ENCODE measurements at places on chromosomes 1 and 21. TPM values are rescaled to one million over a fixed set of nuclear protein-coding genes. Genes with fewer than 3 reads are reported as not detected.

GRCh38 chr1:19327736-19328135 is 15.6 kb downstream of the SLC66A1 start:
- DNase-seq = no peak

GRCh38 chr1:59133997-59134396 is 162.9 kb upstream of the FGGY start:
- DNase-seq = no peak

Gene TBX19
- 1.3 TPM for polyA plus RNA-seq

Gene ACTRT2
- polyA plus RNA-seq = not detected

Gene TDRD10
- 2.3 TPM for polyA plus RNA-seq

Gene OLIG2
- polyA plus RNA-seq = not detected

DNA sequence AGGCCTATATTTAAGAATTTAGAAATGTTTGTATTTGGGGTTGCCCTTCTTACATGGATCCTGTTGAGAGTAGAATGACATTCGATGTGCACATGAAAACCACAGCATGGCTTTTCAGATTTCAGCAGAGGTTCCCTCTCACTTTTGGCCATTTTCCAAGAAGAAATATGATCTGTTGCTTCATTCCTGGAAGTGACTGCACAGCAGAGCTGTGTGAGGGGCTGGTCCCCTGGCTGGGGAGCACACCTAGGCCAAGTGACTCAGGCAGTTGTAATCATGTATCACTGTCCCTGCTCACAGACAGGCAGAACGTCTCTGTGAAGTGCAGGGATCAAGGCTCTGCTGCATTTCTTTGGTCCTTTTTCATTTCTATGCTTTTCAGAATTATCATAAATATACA is 32.3 kb downstream of the AGT start:
- no peak for DNase-seq

- DNase-seq = no peak
These were observed 933 bp downstream of the C1orf35 start for GRCh38 chr1:228101994-228102790.

DNA sequence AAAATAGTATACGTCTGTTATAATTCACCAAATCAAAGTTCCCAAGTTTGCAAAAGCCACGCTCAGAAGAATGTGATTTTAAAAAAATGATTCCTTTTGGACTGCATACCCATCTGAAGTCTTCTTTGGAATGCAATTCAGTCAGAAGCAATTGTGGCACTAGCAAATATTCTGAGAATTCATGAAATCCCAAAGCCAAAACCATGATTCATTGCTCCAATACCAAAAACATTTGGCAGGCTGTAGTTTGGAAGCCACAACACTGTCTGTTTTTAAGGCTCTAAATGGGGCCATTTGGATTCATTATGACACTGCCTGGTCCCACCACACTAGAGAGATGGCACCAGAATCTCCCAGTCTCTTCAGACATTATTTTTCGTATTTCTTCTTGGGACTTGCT is 21.8 kb upstream of the LRRC53 start:
- DNase-seq = no peak

GRCh38 chr1:54487571-54488050 is 60.4 kb upstream of the ACOT11 start:
- DNase-seq = no peak

DNA sequence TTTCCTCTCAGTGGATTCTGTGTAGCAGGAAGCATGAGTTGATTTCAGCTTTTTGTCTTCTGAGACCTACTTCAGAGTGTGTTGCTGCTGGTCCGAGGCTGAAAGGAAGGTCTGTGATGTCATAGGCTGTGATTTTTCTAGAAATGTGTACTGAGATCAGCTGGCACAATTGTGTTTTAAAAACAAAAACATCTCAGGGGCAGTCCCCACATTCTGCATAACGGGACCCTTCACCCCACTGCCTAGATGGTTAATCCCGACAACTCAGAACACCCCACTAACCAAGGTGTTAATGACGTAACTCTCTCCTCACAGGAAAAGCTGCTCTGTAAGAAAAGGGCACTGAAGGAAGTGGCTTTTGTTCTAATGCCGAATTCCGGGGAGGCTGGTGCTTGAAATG is 59.8 kb upstream of the PPP2R5A start:
- no peak for DNase-seq

Gene IVL
- not detected for polyA plus RNA-seq

DNA sequence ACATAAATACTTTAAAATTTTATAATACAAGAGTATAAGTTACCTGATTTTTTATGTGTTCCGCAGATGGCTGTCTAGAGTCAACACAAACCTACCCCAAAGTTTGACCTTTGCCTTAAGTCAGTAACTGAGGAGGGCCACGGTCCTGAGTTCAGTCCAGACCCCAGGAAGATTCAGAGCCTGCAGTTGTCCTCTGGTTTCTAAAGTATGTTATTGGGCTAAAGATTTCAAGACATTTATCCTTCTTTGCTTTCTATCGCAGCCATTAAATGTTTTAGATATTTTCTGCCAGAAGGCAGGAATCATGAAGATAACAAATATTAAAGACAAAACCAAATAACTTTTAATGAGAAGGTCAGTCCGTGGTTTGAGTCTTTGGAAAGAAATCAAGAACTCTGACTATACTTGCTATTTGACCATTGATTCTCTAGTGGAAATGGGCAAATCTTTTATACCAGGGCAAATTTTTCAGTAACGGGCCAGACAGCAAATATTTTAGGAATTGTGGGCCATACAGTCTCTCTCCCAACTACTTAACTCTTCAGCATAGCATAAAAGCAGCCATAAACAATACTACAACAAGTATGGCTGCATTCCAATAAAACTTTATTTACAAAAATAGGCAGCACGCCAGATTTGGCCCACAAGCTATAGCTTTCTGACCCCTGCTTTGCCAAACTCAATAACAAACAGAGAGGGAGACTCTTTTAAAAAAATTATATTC is 38.0 kb upstream of the HAO2 start:
- no peak for DNase-seq

Gene NBPF10
- polyA plus RNA-seq = 1.3 TPM

DNA sequence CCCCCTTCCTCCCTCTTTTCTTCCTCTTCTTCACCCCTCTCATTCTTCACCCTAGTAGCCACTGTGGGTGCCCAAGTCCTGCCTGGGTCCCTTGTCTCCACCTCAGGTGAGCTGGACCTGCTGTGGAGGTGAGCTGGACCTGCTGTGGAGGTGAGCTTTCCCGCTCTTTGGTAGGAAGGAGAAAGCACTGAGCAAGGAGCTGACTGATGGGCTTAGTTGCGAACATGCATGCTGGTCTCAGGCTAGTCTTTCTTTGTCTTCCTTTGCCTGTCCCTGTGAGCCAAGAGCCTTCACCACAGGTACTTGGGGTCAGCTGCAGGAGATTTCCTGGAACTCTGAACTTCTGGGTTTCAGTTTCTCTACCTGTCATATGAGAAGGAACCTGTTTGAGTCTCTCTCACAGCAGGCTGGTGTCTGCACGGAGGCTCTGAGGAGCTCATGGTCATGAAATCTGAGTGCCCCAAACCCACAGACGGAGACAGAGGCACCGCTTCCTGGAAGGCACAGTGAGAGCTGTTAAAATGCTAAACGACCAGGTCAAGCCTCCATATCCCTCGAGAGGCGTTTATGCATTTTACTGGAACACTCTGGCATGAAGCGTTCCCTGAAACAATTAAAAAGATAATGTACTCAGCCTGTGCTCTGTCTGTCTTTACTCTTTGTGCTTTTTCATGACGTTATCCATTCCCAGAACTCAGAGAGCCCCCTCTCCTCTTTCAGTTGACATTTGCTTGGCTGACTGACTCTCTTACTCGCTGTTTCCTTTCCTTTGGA is 69.5 kb downstream of the RHOU start:
- peak; percentile 25 for DNase-seq

DNA sequence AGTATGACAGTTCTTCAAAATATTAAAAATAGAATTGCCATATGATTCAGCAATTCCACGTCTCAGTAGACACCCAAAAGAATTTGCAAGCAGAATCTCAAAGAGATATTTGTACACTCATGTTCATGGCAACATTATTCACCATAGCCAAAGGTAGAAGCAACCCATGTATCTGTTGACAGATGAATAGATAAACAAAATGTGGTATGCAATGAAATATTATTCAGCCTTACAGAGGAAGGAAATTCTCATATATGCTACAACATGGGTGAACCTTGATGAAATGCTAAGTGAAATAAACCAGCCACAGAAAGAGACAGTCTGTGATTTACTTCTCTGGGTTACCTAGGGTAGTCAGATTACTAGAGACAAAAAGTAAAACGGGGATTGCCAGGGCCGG is 47.0 kb downstream of the NAV1 start:
- no peak for DNase-seq

DNA sequence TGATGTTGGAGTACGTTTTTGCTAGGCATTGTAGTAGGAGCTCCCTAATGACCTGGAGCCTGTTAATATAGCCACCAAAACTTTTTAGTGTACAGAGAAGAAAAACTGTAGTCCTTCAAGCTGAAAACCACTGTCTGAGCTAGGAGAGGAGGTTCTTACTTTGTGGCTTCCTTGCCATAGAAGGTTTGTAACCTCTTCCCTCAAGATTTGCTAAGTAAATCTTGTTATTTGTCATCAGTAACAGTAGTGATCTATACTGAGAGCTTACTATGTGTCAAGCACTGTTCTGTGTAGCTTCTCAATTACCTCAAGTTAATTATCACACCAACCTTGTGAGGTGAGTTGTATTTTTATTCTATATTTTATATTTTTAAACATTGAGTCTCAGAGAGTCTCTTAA is 21.2 kb upstream of the LRRC8C start:
- DNase-seq = no peak

DNA sequence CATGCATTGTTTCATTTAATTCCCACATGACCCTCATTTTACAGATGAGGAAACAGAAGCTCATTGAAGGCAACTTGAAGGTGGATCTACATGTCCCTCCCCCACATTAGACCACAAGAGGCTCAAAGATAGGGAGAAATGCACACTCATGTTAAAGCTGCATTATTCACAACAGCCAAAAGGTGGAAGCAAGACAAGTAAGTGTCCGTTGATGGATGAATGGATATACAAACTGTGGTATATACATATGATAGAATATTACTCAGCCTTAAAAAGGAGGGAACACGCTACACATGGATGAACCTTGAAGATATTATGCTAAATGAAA is 149.7 kb upstream of the JUN start:
- DNase-seq = no peak

DNA sequence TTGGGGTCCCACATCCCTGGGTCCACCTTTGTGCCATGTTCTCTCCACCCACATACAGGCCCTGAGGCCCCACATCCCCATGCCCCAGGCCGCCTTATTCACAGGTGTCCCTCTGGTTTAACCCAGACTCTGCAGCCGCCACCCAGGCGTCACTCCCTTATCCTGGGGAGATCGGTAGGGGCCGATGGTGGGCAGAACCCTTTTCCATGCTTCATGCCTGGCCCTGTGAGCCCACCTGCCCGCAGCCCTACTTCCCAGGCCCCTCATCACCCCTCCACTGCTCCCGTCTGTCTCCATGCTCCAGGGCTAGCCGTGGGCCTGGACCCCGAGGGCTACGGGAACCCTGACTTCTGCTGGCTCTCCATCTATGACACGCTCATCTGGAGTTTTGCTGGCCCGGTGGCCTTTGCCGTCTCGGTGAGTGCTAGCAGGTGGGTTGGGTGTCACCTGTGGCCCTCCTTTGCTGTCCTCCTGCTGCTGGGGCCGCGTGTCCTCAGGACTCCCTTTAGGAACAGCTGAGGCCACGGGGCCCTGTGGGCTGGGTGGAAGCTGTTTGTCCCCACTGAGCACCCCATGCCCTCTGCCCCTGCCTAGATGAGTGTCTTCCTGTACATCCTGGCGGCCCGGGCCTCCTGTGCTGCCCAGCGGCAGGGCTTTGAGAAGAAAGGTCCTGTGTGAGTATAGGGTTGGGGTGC is 12.2 kb downstream of the PSRC1 start:
- DNase-seq = no peak

- DNase-seq = no peak
These were observed 859 bp upstream of the ERMAP start for GRCh38 chr1:42815941-42816584.

All from forelimb muscle (tissue), 1 donor.